ENCODE measurements at places on chromosomes 2 and 18.

DNA sequence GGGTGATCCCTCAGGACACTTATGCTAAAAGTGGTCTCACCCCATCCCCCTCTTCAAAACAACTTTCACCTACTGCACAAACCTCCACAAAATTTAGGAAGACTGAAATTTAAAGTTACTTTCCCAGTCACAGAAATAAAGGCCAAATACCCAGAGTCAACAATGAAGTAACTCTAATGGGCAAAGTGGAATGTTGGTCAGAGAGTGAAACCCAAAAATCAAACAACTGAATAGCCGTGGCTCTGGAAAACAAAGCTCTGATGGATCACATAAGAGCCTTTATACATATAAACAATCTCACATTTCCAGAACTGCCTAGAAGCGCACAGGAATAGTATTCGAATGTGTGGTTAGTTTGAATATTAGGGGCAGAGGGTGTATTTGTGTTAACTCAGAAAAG is 4.7 kb downstream of the ACVR1 start:
- DNase-seq, result no peak

DNA sequence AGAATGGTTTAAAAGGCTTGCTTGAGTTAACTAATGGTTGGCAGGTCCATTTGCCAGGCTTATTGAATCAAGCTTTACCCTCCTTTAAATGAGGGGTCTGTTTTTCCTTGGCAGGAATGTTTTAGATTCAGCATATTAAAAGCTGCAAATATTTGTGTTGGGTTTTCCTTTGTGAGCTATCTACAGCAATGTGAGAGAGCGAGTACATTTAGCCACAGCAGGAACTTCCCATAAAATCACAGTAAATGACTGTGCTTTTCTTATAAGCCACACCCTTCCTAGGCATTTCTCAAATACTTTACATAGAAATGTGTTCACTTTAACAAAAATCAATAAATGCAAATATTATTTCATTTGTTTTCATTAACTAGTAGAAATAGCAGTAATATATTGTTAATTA is 23.9 kb downstream of the CALCRL start:
- DNase-seq, result no peak

GRCh38 chr2:113012436-113013335 is 7.4 kb downstream of the IL36A start:
- no peak for DNase-seq

- DNase-seq, result no peak
Measured at GRCh38 chr18:6543330-6543908, 128.7 kb upstream of the L3MBTL4 start.

DNA sequence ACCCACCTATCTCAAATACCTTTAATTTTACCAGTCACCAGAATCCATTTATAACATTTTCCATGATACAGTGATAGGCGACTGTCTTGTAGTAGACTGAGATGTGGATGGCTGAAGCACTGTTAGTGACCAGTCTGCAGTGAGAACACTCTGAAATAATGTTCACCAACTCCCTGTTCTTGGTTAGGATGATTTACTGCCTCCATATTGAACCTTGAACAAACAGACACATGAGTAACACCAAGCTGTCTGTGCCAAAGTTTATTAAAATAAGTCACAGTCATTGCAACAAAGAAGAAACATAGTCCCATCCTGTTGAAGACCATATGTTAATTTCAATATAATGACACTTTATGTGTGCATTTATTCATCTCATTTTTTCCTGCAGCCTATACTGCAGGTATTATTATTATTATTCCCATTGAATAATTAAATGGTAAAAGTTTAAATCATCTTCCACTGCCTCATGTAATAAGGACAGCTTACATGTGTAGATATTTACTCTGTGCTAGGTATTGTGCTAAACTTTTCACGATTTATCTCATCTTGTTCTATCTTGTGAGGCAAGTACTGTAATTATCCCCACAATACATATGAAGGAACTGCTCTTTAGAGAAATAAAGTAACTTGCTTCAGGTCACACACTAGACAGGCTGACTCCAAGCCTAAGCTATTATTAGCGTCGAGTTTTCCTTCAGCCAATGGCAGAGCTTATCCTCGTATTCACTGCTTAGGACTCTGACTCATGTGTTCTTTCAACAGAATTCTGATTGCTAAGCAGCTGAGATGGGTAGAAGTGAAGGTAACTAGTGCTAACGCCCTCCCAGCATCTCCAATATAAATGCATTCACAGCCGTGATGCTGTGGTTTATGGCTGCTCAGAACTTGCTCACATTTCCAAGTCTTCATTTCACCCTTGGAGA is 62.5 kb downstream of the ONECUT2 start:
- no peak for DNase-seq

DNA sequence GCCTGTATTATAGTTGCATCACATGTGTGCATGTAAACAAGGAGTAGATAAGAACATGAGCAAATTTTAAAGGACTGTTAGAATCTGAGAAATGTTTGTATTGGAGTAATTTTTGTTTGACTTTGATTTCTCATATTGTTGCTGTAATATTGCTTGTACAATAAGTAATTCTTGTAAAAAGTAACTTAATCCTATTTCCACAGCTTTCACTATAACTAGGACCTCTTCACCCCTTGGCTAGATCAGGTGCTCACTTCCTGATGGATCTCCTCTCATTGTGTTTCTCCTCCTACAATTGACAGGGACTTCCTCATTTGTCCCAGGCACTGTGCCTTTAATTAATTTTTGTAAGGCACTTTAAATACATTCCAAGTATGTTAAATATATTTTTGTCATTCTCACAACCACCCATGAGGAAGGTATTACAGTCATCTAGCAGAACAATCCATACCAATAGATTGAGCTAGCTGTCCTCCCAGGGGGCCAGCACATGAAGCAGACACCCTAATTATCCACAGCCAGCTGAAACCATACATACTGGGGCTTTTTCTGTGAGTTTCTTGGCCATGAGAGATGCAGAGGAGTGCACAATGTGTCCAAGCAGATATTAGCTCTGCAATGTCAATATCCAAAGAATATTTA is 359.5 kb upstream of the ACVR2A start:
- no peak for DNase-seq

- DNase-seq, result no peak
Measured at GRCh38 chr2:127439343-127439742, 21.1 kb downstream of the PROC start.

GRCh38 chr18:23229472-23229871 is 94.2 kb downstream of the CABLES1 start:
- DNase-seq, result no peak

DNA sequence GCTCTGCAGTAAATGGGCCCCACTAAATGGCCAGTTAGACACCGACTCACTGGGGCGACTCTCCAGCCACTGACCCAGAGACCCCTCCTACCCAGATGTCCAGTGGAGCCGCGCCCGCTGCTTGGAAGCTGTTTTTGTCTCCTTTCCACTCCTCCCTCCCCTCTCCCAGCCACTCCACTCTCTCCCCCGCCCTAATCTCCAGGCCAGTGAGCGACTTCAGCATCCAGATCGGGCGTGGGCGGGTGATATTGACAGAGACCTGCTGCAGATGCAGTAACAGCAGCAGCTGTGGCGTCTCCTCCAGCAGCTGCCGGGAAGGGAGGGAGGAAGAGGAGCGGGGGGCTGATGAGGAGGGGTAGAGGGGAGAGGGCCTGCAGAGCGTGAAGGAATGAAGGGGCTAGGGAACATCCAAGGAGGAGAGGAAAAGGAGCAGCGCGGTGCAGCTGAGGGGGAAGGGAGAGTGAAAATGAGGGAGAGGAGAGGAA is at the start of gene SCN7A:
SCN7A (minus strand) TSS at position 110 of the 485 bp plus-strand sequence. CDS start 16,553 bp downstream, outside the sequence.
- DNase-seq, result no peak

DNA sequence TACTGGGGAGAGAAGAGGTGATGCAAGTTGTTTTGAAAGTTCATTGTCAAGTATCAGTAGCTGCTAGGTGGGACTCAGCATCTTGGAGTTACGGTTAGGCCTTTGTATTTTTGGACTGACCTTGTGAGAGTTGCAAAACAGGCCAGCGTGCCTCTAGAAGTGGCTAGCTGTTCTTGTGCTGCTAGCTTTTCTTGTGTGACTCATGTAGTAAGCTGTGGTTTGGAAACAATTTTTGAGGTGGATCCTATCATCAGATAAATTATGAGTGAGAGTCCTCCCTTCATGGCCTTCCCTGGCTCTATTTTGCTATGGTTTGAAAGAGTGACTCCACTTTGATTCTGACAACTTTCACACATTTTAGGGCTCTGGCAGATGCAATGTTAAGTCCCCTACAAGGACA is 409.2 kb upstream of the HS6ST1 start:
- no peak for DNase-seq

DNA sequence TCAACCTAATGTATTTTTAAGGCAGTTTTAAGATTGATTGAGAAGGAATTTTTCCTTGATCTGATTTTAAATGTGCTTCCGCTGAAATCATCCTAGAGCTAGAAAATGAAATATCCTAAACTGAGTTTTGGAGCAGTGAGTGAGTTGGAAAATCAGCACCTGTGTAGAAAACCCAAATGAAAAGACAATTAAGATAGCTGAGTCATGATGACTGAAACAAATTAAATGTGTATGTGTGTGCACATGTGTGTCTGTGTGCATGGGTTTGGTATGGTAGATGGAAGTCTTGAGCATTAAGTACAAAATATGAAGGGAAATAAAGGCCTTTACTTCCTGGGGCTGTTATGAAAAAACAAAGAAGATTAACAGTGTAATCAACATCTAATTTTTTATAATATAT is 394.6 kb upstream of the MAP2 start:
- no peak for DNase-seq

- no peak for DNase-seq
Measured at GRCh38 chr2:21282515-21282898, 158.7 kb downstream of the TDRD15 start.

- DNase-seq, result no peak
Measured at GRCh38 chr2:50564766-50565165, 467.2 kb downstream of the NRXN1 start.

- DNase-seq, result no peak
Measured at GRCh38 chr2:75614162-75614651, 32.4 kb upstream of the MRPL19 start.

GRCh38 chr2:112724591-112725525 is 4.0 kb downstream of the NT5DC4 start:
- DNase-seq, result no peak

DNA sequence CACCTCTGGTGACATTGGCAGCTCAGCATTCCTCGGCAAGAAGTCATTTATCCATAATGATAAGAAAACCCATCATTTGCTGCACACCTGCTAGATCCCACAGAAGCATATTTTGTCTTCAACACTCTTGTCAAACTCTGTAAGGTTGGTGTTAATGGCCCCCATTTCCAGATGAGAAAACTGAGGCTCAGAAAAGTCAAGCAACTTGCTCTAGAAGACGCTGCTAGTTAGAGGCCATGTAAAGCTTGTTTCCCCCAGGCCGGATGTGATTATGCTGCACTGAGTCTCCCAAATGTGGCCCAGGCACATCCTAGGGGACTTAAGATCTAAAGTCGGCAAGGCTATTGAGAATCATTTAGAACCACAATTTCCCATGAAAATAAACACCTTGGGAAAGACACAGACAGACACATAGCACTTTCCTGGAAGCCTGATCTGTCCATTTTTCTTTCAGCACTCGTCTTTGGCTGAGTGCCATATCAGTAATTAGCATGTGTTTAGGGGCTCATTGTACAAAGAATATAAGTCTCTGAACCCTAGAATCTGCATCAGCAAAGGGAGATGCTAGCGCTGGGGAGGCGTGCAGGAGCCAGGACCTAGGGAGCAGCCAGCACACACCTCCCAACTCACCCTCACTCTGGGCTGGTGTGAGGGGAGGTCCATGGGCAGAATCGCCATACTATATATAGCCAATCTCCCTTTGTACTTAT is 39.3 kb downstream of the C1QL2 start:
- no peak for DNase-seq

GRCh38 chr2:64586883-64587481 is 62.9 kb downstream of the AFTPH start:
- DNase-seq, result no peak

- no peak for DNase-seq
Measured at GRCh38 chr2:7363906-7364305, 446.7 kb downstream of the RNF144A start.

DNA sequence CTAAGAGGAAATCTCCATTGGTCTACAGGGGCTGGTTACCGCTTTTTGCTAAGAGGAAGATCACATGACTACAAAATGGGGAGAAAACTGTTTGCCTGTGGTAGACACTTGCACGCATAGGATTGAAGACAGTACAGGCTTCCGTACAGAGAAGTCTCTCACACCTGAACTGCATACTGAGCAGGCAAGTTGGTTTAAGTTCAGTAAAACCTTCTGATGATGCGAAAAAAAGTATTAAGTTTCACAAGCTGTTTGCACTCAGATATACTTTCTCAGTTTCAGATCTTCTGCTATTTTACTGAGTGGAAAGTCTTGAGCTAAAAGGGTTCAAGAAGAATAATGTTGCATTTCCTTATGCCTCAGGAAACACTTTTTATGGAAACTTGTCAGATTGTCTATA is 292.2 kb upstream of the MC4R start:
- no peak for DNase-seq

DNA sequence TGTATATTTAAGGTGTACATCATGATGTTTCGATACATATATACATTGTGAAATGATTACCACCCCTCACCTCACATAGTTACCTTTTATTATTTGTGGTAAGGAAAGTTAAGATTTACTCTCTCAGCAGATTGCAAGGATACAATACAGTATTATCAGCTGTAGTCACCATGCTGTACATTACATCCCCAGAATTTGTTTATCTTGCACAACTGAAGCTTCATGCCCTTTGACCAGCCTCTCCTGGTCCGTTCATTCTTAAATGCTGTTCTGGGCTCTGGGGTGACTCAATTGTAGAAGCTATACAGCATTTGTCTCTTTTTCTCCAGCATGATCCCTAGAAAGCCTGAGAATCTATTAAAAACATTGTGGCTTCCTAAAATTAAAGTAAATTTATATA is 90.8 kb downstream of the PTPRM start:
- no peak for DNase-seq

- no peak for DNase-seq
Measured at GRCh38 chr18:58848685-58849084, 16.0 kb upstream of the ZNF532 start.

DNA sequence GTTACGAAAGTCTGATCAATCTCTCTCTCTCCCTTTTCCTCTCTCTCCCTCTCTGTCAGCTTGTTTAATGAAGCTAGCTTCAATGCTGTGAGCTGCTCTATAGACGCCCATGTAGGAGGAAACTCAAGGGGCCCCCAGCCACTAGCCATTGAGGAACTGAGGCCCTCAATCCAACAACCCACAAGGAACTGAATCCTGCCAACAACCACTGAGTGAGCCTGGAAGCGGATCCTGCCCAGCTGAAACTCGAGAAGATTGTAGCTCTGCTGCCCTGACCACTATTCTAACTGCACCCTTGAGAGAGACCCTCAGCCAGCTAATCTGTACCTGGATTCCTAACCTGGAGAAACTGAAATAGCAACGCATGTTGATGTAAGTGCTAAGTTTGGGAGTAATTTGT is 129.2 kb downstream of the BCL11A start:
- DNase-seq, result no peak

- DNase-seq, result no peak
Measured at GRCh38 chr18:79749251-79750191, 48.2 kb upstream of the KCNG2 start.

GRCh38 chr2:75790814-75791467 is 80.2 kb upstream of the GCFC2 start:
- no peak for DNase-seq

Data from activated T-cell treated with anti-CD3 and anti-CD28 coated beads, Interleukin-2, amount 50 U/mL, for 48 hours (primary cell).